ENCODE measurements at places on chromosomes 6 and 20. TPM values are rescaled to one million over a fixed set of nuclear protein-coding genes. Genes with fewer than 3 reads are reported as not detected.

The ULBP3 gene
- 0.47 TPM for total RNA-seq

- no peaks in the 10 kb centered on the region for H3K4me1 ChIP-seq
- H3K36me3 ChIP-seq = no peaks in the 10 kb centered on the region
- H3K27me3 ChIP-seq = no peaks in the 10 kb centered on the region
Measured at GRCh38 chr6:89027756-89028155, 52.8 kb upstream of the PNRC1 start.

The PNPLA1 gene
- not detected for total RNA-seq

GRCh38 chr6:50850223-50851048, 31.8 kb downstream of the TFAP2B start:
- H3K27me3 ChIP-seq = peaks cover 60% of the 10 kb centered on the region
- H3K4me3 ChIP-seq = no peak overlapping the region
- H3K27ac ChIP-seq = no peak overlapping the region
- no peaks in the 10 kb centered on the region for H3K4me1 ChIP-seq

The LY6G6D gene
- not detected for total RNA-seq

GRCh38 chr6:119145111-119145510, 66.6 kb upstream of the FAM184A start:
- no peak overlapping the region for H3K4me3 ChIP-seq
- DNase-seq = no peak
- H3K27me3 ChIP-seq = peaks cover 2% of the 10 kb centered on the region
- H3K27ac ChIP-seq = no peak overlapping the region
- peaks cover 29% of the 10 kb centered on the region for H3K4me1 ChIP-seq

DNA sequence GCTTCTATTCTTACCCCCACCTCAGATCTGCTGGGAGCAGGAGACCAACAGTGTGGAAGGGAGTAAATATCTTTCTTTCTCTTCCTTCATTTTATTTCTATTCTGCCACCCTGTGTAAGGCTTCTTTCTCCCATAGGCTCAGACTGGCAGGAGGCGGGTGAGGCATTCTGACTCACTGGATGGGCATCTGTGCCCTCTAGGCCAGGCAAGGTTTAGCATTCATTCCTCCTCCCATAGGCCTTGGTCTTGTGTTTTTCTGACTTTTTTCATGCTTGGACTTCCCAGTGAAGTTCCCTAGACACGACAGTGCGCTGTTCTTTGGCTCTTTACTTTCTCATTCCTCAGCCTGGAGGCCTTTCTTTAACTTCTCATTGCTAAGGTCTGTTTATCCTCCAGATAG, 235.2 kb downstream of the SYNE1 start:
- H3K4me1 ChIP-seq = no peaks in the 10 kb centered on the region
- H3K36me3 ChIP-seq = no peaks in the 10 kb centered on the region
- H3K27ac ChIP-seq = no peak overlapping the region
- H3K4me3 ChIP-seq = no peak overlapping the region
- no peaks in the 10 kb centered on the region for H3K27me3 ChIP-seq

DNA sequence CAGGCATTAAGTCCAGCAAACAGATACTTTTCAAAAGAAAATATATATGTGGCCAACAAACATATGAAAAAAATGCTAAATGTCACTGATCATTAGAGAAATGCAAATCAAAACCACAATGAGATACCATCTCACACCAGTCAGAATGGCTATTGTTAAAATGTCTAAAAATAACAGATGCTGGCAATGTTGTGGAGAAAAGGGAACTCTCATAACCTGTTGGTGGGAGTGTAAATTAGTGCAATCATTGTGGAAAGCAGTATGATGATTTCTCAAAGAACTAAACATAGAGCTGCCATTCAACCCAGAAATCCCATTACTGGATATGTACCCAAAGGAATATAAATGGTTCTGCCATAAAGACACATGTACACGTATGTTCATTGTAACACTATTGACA, 20.6 kb downstream of the KCNQ5 start:
- H3K27me3 ChIP-seq = no peaks in the 10 kb centered on the region
- no peak for DNase-seq
- H3K4me3 ChIP-seq = no peak overlapping the region

GRCh38 chr6:52612336-52613054, 35.6 kb upstream of the TRAM2 start:
- H3K4me3 ChIP-seq = no peak overlapping the region
- no peak for DNase-seq
- no peaks in the 10 kb centered on the region for H3K27me3 ChIP-seq
- no peak overlapping the region for H3K27ac ChIP-seq

The SSTR4 gene
- total RNA-seq = not detected

DNA sequence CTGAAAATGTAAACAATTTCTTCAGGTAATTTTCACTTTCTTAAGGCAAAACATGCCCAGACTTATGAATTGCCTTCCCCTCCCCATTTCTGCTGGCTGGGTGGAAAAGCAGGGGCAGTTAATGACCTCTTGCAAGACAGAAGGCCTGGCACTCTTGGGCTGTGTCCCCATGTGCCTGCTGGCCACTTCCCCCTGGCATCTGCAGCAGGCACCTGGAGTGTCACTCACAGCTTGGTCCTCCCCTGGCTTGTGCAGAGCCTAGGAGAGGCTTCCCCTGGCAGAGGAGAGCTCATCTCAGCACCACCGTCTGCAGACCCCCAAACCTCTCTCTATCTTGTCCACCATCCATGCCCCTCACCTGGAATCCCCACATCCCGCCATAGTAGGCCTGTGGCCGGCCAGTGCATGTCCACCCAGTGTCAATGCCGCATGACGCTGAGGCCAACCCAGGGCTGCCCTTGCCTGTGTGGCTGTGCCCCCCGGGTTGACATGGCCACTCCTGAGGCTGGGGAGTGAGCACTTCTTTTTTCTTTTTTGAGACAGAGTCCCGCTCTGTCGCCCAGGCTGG, 83.5 kb upstream of the SLC22A23 start:
- no peaks in the 10 kb centered on the region for H3K36me3 ChIP-seq
- no peak overlapping the region for H3K4me3 ChIP-seq
- DNase-seq = no peak
- no peaks in the 10 kb centered on the region for H3K4me1 ChIP-seq
- H3K27ac ChIP-seq = no peak overlapping the region
- no peaks in the 10 kb centered on the region for H3K27me3 ChIP-seq

GRCh38 chr6:83008626-83009025, 57.0 kb downstream of the UBE3D start:
- no peak for DNase-seq
- H3K27ac ChIP-seq = no peak overlapping the region
- H3K36me3 ChIP-seq = peaks cover 30% of the 10 kb centered on the region
- H3K27me3 ChIP-seq = no peaks in the 10 kb centered on the region
- peaks cover 5% of the 10 kb centered on the region for H3K4me1 ChIP-seq

DNA sequence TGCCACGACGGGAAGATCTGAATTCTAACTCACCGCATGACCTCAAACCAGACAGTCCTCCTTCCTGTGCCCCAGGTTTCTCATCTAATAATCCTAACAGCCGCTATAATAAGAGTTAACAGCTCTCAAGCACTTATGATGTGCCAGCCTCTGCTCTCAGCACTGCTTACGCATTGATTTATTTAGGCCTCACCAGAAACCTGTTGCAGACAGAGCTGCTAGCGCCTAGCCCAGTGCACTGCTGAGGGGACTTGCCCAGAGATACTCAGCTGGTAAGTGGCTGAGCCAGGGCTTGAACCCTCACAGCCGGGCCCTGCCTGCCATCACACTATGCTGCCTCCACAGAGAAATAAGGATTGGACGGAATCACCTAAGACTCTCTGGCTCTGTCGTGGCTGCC, 37.7 kb downstream of the GRM4 start:
- no peak for DNase-seq
- no peaks in the 10 kb centered on the region for H3K36me3 ChIP-seq
- no peak overlapping the region for H3K27ac ChIP-seq
- H3K27me3 ChIP-seq = peaks cover 9% of the 10 kb centered on the region
- H3K4me3 ChIP-seq = no peak overlapping the region

GRCh38 chr6:167977717-167978467, 19.6 kb upstream of the KIF25 start:
- H3K4me3 ChIP-seq = no peak overlapping the region
- no peaks in the 10 kb centered on the region for H3K36me3 ChIP-seq
- no peaks in the 10 kb centered on the region for H3K27me3 ChIP-seq
- H3K27ac ChIP-seq = no peak overlapping the region
- no peaks in the 10 kb centered on the region for H3K4me1 ChIP-seq

- H3K36me3 ChIP-seq = no peaks in the 10 kb centered on the region
- H3K27ac ChIP-seq = no peak overlapping the region
- H3K4me3 ChIP-seq = no peak overlapping the region
- no peaks in the 10 kb centered on the region for H3K4me1 ChIP-seq
- H3K27me3 ChIP-seq = no peaks in the 10 kb centered on the region
- DNase-seq = no peak
Measured at GRCh38 chr6:92977018-92977417, 442.3 kb downstream of the EPHA7 start.

DNA sequence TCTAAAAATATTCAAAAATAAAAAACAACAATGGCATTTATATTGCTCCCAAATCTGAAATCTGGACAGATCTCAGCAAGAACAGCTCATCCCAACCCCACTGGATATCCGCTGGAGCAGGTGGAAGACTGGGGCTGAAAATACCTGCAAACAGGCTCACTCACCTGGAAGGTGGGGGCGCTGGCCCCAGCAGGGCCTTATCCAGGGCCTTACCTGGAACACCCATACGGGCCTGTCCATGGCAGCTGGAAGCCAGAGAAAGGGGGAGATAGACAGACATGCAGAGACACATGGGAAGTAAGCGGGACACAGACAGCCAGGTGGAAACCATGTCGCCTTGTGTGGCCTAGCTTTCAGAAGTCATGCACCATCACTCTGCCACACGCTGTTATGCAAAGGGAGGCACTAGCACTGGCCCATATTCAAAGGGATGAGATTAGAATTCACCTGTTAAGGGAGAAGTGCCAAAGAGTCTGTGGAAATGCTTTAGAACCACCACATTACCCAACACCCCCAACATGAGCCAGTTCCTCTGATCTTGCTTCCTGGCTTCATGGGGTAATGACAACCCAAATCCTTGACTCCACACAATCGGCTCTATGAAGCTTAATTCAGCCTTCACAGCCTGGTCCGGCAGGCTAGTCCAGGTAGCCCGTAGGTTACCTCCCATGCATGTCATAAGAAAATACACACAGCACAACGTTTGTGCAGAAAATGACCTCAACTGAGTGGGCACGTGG, 99.0 kb upstream of the CDYL start:
- H3K27ac ChIP-seq = no peak overlapping the region
- no peak for DNase-seq
- H3K36me3 ChIP-seq = no peaks in the 10 kb centered on the region
- H3K27me3 ChIP-seq = peaks cover 4% of the 10 kb centered on the region
- H3K4me1 ChIP-seq = no peaks in the 10 kb centered on the region

DNA sequence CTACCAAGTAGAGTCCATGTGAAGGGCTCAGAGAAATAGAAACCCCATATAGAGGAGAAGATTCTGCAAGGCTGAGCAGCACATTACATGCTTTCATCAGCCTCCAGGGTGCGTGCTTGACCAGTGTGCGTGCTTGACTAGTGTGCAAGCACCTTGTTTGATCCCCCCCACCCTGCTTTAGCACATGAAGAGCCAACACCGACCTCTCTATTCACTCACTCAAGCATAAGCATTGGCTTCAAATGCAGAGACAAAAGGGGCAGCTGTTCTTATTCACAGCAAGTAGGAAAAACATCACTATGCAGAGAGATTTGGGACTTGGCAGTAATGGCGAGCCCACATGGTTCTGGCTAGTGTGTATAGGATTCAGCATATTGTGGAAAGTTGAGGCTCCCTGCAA, 278.7 kb upstream of the RNF217 start:
- H3K27me3 ChIP-seq = no peaks in the 10 kb centered on the region
- no peak overlapping the region for H3K4me3 ChIP-seq
- no peaks in the 10 kb centered on the region for H3K4me1 ChIP-seq

The SLC17A2 gene
- not detected for total RNA-seq

DNA sequence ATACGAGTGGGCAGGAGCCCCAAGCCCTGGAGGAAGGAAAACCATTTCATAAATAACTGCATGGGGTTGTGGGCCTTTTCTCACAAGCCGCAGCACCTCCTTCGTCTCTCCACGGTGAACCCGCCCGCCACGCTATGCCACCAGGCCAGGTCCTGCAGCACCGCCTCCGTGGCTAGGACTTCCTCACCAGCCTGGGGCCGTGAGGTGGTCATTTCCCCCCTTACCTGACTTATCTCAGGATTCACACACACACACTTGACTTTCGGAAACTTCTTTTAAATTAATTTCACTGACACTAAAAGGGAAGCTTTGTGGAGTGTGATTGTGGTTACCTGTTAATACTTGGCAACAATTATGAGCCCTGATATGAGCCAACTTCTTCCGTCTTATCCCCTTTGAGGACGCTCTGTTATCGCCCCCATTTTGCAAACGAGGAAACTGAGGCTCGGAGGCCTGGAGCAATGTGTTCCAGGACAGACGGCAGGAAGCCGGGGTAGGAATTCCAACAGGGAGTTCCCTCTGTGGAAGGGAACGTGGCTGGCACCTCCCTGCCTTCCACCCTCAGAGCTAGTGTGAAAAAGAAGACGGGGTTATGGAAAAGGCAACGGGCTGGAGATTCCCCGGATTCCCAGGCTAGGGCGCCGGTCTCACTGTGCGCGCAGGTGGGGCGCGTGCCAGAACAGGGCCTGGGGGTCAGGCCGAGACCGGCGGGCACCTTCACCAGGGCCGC, 817 bp upstream of the SLCO4A1 start:
- H3K27me3 ChIP-seq = peaks cover 12% of the 10 kb centered on the region
- H3K4me1 ChIP-seq = peaks cover 19% of the 10 kb centered on the region
- peaks cover 21% of the 10 kb centered on the region for H3K36me3 ChIP-seq
- DNase-seq = peak; percentile 44
- peak overlapping the region; percentile 72 for H3K27ac ChIP-seq

DNA sequence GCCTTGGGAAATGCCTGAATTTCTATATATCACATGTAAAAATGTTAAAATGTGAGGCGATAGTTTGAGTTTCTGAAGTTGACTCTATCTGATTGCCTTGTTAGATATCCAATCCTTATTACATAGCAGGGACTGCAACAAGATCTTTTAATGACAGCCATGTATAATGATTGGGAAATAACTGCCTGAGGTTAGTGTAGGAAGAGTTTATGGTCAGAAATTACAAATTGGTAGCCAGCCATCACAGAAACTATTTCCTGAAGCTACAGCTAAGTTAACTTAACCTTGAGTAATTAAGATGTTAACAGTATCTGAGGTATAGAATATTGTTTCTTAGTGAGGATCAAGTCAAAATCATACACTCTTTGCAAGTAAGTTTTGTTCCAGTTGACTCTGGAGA, 41.0 kb downstream of the AKIRIN2 start:
- peaks cover 33% of the 10 kb centered on the region for H3K36me3 ChIP-seq
- H3K4me1 ChIP-seq = peaks cover 6% of the 10 kb centered on the region
- no peaks in the 10 kb centered on the region for H3K27me3 ChIP-seq
- H3K27ac ChIP-seq = no peak overlapping the region
- no peak for DNase-seq

DNA sequence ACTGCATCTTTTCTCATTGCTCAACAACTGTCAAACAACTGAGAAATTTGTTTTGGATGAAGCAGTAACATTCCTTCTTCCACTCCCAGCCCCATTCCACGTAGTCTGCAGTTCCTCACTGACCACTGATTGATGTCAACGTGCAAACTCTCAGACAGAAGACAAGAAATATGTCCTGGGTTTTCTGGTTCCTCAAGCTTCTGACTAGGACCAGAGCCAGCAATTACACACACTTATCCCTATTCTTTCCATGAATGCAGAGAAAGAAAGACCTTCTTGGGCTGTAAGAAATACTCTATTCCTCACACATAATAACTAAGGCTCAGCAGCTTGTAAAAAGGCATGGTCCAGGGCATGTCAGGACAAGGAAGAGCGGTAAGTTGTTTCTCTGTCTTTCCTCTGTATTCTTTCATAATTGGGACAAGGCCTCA, 790.1 kb upstream of the SLC35B3 start:
- no peaks in the 10 kb centered on the region for H3K27me3 ChIP-seq
- no peak for DNase-seq
- no peaks in the 10 kb centered on the region for H3K36me3 ChIP-seq
- H3K4me3 ChIP-seq = no peak overlapping the region
- H3K4me1 ChIP-seq = no peaks in the 10 kb centered on the region
